ENCODE measurements at places on chromosomes 2 and 18.

DNA sequence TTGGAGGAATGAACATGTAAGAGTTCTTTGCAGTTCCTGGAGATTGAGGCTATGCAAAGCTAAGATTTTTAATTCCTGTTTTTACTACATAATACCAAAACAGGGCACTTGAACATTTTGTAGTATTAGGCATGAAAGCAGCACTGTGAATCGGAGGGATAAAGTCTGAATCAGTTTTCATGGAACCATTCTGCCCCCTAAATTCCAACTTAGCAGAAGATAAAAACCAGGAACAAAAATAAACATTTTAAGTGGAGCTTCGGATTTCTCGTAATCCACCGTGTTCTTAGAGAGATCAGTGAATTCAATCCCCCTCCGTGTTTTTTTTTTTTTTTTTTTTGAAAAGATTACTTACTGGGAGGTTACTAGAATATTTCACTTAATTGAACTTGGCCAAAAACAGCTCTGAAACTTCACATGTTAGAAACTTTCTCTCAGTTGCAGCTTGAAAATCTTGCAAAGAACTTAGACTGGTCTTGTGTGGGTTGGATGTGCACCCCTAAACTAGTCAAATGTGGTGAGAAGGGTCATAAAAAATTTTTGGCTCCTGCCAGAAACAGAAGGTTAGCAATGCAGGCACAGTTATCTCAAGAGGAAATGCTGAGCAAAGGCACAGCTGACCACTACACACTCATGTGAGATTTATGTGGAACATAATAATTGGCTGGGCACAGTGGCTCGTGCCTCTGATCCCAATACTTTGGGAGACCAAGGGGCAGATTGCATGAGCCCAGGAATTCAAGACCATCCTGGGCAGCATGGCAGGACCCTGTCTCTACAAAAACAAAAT, 145.4 kb upstream of the RNF152 start:
- DNase-seq = no peak

DNA sequence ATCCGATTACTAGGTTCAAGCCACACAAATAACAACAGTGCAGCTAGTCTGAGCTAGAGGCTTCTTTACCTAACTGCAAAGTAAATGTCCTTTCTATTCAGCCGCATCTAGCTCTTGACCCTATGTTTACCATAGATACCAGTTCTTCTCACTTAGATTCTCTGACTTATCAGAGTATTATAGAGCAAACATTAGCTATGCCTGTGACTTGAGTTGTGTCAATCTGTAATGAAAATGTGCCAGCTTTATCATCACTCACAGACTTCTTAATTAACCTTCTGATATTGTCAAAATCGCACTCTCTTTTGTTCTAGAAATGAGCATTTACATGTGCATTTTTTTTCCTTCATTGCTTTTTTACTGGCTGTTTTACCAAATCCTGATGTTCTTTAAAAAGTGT, 79.9 kb downstream of the BCL11A start:
- no peak for DNase-seq

- DNase-seq = no peak
Measured at GRCh38 chr18:74785632-74786031, 188.0 kb downstream of the ZNF407 start.

DNA sequence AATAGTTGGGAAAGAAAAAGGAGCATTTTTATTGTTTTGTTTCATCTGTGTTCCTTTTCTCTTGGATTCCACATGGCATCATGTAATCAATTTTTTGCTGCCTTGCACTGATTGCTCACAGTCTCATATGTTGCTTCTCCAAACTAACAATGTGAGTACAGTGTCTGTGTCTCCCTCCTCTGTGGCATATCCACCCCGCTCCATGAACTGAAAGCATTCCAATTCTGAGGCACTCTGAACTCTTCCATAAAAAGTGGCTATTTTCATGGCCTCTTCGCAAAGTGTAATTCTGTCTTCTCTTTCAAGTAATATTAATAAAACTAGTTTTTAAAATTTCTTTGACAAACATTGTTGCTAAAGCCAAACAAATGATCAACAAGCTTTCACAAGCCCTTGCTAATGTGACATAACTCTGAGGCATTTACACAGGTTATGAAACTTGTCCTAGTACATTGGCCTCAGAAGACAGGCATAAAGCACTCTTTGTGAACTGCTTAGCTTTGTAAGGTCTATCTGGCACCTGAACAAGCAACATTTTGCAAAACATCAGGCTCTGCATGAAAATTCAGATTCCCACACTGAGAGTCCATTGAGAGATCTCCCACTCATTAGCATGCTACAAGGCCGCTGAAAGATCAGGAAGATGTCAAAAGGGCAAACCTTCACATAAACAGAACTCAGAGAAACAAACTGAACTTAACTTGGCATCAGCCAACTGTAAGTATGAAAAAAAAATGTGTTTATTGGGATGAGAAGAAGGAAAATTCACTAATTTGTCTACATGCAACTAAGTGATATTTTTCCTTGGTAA, 33.0 kb downstream of the GPR75 start:
- DNase-seq = no peak

DNA sequence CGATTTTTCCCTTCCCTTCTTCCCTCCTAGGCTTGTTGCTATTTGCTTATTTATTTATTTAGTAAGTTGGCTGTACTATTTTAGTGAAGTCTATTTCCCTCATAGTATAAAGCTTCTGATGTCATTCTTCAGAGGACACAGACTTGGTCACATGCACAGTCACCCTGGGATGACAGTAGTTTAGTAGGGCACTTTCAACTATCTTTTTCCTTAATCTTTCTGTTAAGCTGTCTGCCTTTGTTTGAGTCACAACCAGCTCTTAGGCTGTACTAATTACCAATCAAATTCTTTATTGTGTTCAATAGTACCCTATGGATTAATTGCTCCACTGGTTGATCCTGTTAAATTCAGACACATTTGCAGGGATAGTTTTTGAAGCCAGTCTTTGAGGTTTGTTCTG, 26.9 kb upstream of the RAB31 start:
- DNase-seq = no peak

DNA sequence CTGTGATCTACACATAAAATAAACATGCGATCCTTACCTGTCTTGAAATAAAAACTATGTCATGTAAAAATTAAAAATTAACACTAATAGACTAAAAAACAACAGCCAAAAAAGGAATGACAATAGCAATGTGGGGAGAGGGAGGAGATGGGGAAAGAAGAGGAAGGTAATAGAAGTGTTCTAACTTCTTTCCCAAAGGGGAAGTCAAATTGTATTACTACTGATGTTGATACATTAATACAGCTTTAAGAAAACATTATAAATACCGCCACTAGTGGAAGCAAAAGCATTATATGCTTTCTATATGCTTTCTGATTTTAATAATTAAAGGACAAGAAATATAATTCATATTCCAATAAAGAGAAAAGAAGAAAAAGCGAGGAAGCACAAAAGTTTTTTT, 22.2 kb downstream of the ZNF516 start:
- no peak for DNase-seq

DNA sequence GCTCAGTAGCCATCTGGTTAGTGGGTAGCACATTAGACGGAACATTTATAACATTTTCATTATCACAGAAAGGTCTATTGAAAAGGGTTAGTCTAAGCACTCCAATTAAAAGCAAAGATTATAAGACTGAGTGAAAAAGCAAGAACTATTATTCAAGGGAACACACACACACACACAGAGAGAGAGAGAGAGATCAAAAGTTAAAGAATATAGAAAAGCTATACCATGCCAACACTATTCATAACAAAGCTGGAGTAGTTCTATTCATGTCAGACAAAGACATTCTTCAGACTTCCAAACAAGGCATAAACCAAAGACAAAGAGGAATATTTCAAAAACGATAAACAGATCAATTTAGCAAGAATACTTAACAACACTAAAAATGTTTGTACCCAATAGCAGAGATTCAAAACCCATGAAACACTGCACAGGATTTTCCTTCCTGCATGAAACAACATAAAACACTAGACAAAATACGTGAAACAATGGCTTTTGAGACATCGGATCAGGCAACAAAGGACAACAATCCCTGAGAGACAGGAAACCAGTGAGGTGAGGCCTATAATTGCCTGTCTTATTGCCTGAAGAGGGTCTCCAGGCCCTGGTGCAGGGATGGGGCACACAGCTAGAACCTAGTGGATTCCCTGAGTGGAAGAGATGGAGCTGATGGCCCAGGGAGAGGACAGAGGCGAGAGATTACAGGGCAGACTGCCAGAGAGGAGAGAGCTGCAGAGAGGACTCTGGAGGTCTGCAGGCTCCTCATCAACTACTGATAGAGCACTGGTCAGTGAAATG, 83.6 kb upstream of the NPAS2 start:
- no peak for DNase-seq

GRCh38 chr2:166572937-166573336, 78.9 kb upstream of the SCN7A start:
- DNase-seq = no peak

DNA sequence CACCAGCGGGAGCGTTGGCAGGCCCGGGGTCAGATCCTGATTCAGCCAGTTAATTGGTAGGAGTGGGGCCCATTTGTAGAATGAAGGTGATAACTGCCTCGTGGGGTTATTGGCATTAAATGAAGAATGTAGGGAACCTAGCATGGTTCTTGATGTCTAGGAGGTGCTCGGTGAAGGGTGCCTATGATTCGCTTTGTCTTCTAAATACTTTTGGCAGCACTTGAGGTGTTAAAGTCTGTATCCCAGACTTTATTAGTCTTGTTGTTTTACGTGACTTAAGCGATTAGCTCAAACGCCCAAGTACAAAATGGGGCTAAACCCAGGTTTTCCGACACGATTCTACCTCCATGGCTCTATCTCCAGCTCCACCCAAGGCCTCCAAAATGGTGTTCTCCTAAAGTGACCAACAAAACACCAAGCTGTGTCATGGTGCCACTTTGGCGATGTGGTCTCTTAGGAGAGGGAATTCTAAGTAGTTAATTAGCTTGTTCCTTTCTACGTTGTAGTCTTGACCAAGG, 980 bp upstream of the PPP4R1 start:
- DNase-seq = no peak

DNA sequence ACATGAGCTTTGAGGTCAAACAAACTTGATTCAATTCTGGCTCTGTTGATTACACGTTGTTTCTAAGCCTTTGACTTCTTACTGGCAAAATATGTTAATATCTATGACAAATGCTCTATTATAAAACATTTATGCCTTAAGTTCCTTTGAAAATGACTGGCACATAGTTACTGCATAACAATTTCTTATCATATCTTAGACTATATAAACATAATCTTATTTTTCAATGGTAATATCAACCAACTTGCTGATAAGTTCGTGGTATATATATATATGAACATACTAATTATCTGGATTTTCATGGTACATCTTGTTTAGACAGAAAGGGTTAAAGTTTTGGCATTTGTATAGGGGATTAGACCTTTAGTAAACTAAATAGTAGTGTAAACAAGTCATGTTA, 645.6 kb upstream of the ZNF804A start:
- DNase-seq = no peak

DNA sequence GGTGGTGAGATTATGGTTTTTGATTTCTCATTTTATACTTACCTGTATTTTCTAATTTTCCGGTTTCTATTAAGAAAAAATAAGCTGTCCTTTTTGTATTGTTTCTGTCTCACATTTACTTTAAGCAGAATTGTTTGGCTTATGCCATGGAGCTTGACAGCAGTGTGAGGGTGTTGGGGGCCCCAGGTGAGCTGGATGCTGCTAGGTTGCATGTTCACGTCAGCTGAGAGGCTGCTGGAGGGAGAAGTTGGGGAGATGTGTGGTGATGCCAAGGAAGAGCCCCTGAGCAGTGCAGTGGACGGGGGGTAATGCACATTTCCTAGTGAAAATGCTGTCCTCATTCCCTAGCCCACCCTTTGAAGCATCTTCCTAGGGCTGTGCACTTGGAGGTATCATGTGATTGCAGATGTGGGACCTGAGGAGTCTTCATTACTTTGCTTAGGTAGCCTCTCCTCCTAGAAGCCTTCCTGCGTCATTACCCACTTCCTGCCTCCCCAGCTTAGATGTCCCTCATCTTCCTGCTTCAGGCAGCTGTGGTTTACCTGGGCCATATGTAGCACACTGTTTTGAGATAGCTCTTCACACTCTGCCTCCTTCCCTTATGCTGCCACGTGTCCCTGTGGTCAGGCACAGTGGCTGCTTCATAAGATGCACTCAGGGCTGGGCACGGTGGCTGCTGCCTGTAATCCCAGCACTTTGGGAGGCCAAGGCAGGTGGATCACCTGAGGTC, 16.2 kb downstream of the ATG16L1 start:
- DNase-seq = peak; percentile 94

GRCh38 chr2:136008205-136008865, 22.9 kb upstream of the DARS1 start:
- peak; percentile 73 for DNase-seq

- no peak for DNase-seq
Measured at GRCh38 chr18:32473325-32473724, 2.6 kb upstream of the GAREM1 start.

- DNase-seq = no peak
Measured at GRCh38 chr2:226818930-226819329, 16.9 kb upstream of the RHBDD1 start.

- DNase-seq = no peak
Measured at GRCh38 chr2:224407241-224407701, 5.4 kb upstream of the FAM124B start.

DNA sequence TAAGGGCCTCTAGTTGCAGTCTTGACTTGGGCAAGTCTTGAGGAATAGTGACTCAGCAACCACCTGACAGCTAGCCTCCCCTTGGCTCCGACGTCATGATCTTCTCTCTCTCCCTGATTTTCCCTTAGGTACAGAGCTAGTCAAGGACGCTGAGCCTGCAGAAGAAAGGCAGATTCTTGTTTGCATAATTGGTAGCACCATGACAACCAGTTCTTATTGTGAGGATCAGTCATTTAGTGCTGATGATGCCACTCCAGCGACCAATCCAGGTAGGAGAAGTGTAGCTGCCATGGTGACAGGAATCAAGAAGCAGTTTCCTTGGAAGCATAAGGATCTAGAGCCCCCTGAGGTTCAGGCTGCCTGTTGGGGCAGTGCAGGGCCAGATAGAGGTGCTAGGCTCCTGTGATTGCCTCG, 2.8 kb upstream of the RESP18 start:
- DNase-seq = no peak

DNA sequence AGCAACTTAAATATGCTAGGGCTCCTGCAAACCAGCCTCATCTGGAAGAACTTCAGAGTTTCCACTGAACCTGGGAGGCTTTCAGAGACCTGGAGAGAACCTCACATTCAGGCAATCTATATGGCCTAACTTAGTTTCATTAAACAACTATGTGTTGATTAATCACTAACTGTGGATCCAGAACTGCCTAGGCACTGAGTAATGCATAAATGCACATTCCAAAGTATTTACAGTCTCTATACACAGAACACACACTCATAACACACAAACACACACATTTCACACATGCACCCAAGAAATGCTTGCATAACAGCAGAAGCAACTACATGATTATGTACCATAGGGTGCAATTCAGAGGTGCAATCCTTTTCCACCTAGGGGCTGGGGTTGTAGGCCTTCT, 552.8 kb downstream of the BCL11A start:
- no peak for DNase-seq

GRCh38 chr2:230677201-230677946, 35.3 kb upstream of the CAB39 start:
- DNase-seq = no peak

GRCh38 chr18:55064760-55065159, 105.5 kb upstream of the CCDC68 start:
- DNase-seq = no peak

- DNase-seq = no peak
Measured at GRCh38 chr2:22238967-22239366, 1115.2 kb downstream of the TDRD15 start.

GRCh38 chr2:138023298-138023697, 59.0 kb downstream of the HNMT start:
- no peak for DNase-seq
